LHCN-M2 (cell line): ENCODE measurements at places on chromosomes 6 and 20.

GRCh38 chr6:143843677-143843999 lies 500 bp downstream of the LTV1 start:
- DNase-seq = peak; percentile 11

DNA sequence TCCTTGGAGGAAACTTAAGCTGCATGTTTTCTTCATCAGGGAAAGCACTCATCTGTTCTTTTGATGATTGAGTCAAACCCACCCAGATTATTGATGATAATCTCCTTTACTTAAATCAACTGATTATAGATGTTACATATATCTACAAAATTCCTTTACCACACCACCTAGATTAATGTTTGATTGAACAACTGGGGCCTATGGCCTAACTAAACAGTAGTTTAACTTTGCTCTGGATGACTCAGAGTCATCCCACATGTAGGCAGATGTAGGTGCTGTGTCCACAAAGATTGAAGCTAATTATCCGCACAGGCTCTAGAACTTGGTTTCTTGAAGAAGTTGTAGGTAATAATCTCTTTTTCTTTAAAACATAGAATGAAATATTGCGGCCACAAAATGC lies 42.2 kb downstream of the PKIB start:
- DNase-seq = no peak

- DNase-seq = no peak
Observed at GRCh38 chr20:51797357-51798025, 4.8 kb downstream of the SALL4 start.

DNA sequence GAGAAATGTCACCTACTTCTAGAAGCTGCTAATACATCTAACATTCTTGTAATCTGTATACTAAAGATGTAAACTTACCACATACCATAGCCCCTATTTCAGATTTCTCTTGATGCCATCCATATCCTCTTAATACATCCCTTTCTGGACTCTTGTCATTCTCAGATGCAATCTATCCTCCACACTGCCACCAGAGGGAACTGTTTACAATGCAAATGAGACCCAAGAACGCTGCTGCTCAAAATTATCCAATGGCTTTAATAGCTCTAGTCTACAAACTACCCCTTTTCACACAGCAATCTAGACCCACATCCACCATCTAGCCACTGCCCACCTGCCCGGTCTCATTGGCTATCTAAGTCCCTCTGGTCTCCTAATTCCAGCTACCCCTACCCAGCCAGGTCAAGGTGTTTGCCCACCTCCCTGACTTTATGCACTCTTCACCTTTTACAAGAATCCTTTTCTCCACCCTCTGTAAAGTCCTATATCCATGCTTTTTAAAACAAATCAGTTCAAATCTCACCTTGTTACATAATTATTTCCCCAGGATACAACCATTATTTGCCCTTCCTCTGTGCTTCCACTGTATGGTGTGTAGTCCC lies 14.8 kb downstream of the FAXC start:
- peak; percentile 61 for DNase-seq

GRCh38 chr6:133396233-133396983 lies 155.3 kb downstream of the EYA4 start:
- DNase-seq = peak; percentile 91

DNA sequence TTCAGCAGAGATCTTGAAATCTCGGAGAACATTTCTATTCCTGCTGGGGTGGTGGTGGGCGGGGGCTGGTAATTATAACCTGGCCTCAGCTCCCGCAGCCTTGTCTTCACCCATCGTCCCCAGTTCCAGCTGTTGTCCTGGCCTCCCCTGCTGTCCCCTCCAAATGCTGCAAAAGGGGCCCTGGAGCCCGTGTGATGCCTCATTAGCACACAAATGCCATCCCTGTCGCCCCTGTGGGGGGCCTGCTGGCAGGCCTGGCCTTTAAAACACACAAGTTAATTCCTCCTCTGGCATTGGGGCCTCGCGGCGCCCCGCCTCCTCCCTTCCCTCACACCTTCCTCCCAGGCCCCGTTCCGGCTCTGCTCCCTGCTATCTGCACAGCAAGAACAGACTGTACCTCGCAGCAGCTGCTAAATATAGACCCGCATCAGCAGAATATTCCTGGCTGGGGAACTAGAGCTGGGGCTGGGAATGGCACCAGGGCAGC lies 85.7 kb downstream of the CDH22 start:
- no peak for DNase-seq

GRCh38 chr6:106120006-106120405 lies 33.9 kb downstream of the PRDM1 start:
- DNase-seq = no peak

GRCh38 chr20:36421641-36422040 lies 115.5 kb downstream of the DLGAP4 start:
- no peak for DNase-seq

GRCh38 chr6:145147981-145148749 lies 587.2 kb downstream of the EPM2A start:
- peak; percentile 87 for DNase-seq

- DNase-seq = peak; percentile 52
Observed at GRCh38 chr6:141415896-141416295, 716.8 kb upstream of the GJE1 start.

DNA sequence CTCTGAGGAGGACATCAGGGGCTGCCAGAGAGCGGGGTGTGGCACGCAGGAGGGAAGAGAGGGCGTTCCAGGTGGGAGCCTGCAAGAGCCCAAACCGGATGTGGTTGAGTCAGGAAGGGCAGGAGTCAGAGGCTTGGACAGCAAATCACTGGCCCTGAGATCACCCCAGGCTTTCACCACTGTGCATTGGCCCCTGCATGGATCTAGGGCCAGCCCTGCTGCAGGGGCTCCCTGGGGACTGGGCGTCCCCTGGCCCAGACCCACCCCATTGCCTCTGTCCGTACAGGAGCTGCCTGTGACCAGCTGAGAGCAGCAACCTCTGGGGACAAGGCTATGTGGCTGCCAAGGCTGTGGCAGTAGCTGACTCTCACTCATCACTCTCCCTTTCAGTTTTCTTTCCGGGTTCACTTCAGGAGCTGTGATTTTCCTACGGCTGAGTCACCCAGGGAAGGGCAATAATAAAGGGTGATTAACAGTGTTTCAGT lies 33.9 kb downstream of the KCNK17 start:
- DNase-seq = no peak

DNA sequence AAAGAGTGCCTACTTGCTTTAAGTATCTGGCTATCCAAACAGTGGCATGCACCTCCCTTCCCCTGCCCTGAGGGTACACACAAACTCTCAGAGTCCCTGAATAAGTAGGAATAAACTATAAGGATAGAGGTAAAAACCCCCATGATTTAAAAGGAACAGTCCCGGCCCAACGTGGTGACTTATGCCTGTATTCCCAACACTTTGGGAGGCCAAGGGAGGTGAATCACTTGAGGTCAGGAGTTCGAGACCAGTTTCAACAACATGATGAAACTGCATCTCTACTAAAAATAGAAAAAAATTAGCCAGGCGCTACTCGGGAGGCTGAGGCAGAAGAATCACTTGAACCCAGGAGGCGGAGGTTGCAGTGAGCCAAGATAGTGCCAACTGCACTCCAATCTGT lies 22.2 kb downstream of the SAMHD1 start:
- peak; percentile 55 for DNase-seq

GRCh38 chr20:32984196-32984595 lies 20.0 kb downstream of the SUN5 start:
- DNase-seq = no peak

GRCh38 chr6:1407499-1407990 lies 18.2 kb downstream of the FOXF2 start:
- no peak for DNase-seq

DNA sequence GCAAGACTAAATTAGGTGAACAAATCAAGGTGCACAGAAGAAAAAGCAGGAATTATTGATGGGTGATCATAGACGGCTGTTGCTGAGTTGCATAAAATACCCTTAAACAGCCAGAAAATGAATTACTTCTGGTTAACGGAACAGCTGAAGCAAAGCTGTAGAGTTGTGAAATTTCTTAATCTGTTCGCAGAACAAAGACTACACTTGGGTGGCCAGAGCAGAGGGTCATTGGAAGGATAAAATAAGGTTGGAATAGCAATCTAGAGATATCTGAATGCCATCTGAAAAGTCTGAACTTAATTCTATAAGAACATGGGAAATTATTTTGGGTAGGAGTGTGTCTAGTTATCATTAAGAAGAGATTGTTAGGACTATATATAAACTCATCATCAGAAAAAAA lies 339.1 kb upstream of the RSPO3 start:
- no peak for DNase-seq

DNA sequence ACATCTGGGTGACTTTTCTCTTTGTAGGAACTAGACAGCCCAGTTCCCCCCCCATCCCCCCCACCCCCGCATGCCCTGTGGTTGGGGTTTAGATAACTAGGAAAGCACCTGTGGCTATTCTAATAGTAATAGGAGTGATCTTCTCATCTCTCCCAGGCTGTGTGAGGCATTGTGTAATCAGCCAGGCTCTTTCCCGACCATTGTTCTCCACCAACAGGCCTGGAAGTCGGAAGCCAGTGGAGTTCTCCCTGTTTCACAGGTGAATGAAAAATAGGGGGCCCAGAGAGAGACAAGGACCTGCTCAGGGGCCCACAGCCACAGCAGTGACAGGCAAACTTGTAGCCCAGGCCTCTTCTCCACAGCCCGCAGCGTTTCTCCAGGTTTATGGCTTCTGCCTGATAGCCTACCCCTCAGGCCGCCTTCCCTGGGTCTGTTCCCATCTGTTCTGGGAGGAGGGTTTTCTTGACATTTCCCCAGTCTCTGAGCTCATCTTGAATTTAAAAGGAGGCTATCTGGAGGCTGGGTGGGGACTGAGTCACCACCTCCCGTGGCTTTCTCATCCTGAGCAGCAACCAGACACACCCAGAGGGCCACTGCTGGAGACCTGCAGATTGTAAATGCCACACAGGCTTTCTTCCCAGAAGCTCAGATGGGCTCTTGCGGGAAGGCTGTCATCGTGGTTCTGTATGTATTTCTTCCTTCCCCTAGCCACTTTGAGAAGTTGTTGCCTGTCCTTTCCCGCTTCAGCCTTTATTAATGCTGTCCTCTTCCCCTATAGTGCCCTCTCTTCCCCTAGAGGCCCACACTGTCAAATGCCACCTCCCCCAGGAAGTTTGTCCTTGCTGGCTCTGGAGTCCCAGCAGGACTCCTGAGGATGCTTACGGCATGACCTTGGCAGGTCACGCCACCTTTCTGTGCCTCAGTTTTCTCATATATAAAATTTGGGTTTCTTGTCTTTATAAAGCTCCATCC lies 75.9 kb upstream of the MYL9 start:
- DNase-seq = peak; percentile 82

- DNase-seq = no peak
Observed at GRCh38 chr6:130296854-130297253, 69.0 kb upstream of the TMEM200A start.

DNA sequence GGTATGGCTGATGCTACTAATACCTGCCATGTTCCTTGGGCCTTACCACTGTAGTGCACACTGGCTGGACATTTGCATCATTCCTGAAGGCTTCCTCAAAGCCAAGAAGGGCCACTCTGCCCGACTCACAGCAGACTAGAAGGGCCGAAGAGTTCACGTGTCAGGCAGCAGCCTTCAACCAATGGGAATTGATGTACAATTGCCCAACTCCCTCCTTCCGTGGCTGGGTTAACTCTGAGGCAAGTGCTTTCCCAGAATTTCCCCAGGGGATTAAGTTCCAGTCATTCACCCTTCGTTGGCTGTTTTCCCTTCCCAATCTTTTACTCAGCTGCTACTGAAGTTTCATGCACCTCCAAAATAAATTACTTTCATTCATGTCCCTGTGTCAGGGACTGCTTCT lies 29.8 kb downstream of the PSMB9 start:
- DNase-seq = peak; percentile 79

- no peak for DNase-seq
Observed at GRCh38 chr6:168137024-168137423, 58.0 kb upstream of the FRMD1 start.

GRCh38 chr20:57335392-57335791 lies 5.8 kb downstream of the SPO11 start:
- DNase-seq = no peak

DNA sequence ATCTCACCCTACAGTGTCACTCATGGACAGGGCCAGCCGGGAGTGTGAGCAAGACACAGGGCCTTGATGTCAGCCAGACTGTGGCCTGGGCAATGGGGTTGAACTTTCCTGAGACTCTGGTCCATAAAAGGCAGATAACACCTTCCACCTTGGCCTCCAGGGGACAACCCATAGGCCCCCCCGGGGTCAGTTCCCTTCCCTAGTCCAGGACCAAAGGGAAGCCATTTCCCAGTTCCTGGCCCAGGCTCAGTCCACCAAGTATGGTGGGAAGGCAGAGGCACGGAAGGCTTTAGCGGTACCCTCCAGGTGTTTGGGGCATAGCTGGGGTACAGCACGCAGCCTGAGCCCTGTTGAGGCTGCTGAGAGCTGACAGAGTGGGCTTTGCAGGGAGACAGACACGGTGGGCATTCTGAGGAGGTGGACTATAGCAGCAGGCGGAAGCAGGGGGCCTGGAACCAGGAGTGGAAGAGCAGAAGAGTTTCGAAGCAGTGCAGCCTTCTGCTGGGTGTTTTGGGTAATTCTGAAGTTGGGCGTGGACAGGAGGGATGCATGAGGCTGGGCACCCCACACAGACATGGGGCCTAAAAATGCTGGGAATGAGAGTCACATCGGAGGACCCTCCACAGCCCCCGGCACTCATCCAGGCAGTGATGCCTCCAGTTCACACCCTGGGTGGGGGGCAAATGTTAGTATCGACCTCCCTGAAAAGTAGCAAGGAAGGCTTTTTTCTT lies 43.9 kb upstream of the CD93 start:
- no peak for DNase-seq

- peak; percentile 97 for DNase-seq
Observed at GRCh38 chr6:52423971-52424381, 3.8 kb downstream of the EFHC1 start.

GRCh38 chr6:37051138-37052026 lies 45.9 kb downstream of the FGD2 start:
- DNase-seq = peak; percentile 62

GRCh38 chr20:18048176-18048575 lies 9.5 kb downstream of the OVOL2 start:
- DNase-seq = no peak

DNA sequence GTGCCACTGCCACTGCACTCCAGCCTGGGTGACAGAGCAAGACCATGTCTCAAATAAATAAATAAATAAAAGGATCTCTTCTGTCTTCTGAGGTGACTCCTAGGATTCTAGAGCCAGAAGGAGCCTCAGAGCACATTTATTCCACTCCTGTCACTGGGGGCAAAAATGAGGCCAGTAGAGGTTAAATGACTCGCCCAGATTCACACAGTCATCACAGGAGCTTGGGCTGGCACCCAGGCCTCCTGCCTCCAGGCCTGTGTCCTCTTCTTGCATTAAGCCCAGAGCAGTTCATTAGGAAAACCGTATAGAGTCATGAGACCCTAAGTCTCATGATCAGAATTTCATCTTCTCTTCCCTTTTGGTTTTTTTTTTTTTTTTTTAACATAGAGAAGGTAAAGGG lies 243.3 kb downstream of the NRN1 start:
- peak; percentile 60 for DNase-seq

- DNase-seq = no peak
Observed at GRCh38 chr20:6108330-6108729, 14.5 kb downstream of the FERMT1 start.
